Activated CD4-positive, alpha-beta T cell treated with anti-CD3 and anti-CD28 coated beads, Interleukin-2, amount 10 ng/mL, durations not matched to agents 7 days and 5 days (primary cell): ENCODE measurements at places on chromosomes 1 and 21.
A peak's percentile ranks its signal among the peaks of the same experiment; 100 is the strongest.

DNA sequence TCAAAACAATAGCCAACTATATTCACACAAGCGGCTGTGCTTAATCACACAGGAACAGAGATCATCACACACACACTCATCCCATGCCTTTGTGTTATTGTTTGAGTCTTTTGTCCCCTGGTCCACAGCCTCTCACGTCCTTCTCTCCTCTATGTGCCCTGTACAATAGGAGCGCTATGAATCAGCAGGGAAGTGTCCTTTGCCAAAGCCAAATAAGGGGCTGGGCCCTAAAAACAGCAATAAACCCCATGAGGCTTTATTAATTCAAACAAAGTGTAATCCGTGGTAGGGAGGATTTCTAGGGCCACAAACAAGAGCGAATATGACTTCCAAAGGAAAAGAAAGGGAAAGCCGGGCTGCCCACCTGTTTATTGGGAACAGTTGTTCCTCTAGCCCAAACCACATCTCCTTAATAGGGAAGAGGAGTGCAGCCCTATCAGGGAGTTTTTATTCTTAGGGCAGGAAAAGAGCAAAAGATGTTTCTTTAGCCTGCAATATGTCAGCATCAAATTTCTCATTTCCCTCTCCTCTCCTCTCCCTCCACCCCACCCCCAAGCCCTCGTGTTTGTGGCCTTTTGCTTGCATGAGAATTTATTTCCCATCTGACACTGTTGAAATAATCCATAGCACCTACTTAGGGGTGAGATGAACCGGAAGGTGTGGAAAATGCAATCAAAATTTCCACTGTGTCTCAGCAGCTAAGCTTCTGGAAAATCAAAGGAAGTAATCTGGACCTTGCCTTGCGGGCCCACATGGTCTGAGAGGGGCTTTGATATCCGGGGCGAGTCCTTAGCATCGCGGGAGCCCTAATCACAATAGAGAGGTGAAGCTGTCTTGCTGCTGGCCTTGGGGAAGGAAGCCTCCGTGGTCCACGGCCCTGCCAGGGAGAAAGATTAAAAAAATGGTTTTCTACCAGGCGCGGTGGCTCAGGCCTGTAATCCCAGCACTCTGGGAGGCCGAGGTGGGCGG, 45.3 kb upstream of the ITPKB start:
- DNase-seq: no peak

DNA sequence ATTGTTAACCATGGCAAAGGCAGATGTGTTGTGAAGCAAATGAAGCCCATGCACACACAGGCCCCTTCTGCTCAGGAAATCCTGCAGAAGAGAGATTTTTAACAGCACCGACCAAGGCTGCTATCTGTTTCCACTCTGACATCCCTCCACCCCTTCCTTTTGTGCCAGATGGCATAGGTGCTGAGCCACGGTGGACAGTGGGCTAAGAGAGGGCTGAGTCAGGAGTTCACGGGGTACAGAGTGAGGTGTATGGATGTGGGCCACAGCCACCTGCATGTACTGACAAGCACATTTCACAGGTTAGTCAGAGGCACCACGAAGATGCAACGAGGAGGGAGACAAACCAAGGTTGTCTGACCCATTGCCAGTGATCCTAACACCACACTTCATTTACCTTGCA, 9.5 kb downstream of the RSPH1 start:
- DNase-seq: no peak

- DNase-seq: no peak
These were observed 214.1 kb upstream of the NRIP1 start for GRCh38 chr21:15278851-15279250.

DNA sequence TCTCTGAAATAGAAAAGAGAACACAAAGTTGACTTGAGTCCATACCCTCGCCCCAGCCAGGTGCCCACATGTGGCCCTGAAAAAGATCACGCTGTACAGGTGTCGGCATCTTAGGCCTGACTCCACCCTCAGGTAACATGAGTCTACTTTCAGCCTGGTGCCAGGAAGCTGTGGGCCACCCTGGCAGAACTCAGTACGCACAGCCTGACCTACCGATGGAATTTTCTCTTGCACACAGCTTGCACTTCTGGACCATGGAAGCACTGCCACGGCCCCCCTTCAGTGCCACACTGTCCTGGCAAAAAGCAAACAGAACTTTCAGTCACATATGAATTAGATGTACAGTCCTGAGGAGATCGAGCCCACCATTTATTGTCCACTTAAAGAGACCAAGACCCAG, 2.2 kb downstream of the CZIB start:
- DNase-seq: no peak

GRCh38 chr21:33067457-33067856, 2.5 kb upstream of the OLIG1 start:
- DNase-seq: no peak

- DNase-seq: no peak
These were observed 576 bp downstream of the ZFP69 start for GRCh38 chr1:40477678-40478053.

GRCh38 chr1:158002022-158002630, 8.7 kb downstream of the KIRREL1 start:
- no peak for DNase-seq

DNA sequence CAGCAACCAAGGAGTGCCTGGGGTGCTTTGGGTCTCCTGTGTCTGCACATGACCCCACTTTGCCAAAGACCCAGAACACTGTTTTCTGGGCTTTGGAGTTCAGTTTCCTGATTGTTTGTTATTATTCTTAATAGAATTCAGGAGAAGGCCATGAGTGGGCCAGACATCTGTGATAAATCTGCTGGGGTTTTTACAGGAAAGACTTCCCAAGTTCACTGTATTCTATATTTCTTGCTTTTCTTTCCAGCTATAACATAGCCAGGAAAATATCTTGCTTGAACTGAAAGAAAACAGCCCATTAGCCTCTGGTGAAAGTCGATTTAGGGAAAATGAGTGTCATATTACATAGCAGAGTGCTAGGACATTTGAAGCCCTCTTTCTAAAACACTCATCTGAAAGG, 345.1 kb upstream of the USP24 start:
- DNase-seq: no peak

DNA sequence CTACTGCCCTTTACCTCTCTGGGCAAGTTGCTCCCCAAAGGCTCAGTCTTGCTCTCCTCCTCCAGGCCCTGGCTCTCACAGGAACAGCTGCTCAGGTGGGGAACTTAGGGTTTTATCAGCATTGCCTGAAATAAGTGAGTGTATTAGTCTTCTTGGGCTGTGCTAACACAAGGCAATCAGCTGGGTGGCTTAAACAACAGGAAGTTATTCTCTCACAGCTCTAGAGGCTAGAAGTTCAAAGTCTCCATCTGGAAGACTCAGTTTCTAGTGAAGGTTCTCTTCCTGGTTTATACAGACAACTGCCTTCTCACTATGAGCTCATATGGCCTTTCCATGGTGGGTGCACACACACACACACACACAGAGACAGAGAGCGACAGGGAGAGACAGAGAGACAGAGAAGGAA, 2.8 kb upstream of the CD1C start:
- no peak for DNase-seq

- peak; percentile 17 for DNase-seq
These were observed 6.7 kb upstream of the VSIG8 start for GRCh38 chr1:159869173-159869572.

DNA sequence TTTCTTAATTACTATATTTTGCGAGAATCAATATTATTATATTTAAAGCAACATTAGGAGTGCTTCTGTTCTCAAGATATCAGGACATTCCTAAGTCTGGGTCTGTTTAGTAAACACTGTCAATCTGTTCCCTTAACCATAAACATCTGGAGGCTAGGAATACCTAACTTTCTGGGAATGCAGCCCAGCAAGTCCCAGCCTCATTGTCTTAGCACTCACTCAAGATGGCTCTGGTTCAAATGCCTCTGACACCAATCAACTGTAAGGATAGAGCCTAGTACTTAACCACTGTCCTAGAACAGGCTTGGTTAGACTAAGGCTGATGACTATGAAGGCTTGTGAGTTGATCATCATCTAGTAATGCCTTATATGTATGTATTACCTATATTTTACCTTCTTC, 61.5 kb downstream of the TNN start:
- no peak for DNase-seq

- peak; percentile 36 for DNase-seq
These were observed 35.8 kb downstream of the GREM2 start for GRCh38 chr1:240575981-240576662.

- DNase-seq: peak; percentile 38
These were observed 55.3 kb downstream of the NME7 start for GRCh38 chr1:169312084-169312954.

DNA sequence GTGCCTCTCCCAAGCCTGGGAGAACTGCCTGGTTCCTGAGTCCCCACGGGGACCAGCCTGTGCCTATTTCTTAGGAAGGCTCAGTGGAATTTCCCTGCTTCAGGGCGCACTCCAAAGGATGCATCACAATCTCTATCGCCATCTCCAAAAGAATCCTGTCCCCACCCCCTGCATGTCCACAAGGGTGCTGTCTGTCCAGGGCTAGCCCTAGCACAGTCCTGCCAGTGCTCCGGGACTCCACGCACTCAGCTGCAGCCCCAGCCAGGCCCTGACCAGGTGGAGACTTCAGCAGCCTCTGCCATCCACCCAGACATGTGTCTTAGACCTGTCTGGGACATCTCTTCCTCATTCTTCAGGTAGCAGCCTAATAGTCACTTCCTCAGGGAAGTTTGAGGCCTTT, 199.7 kb downstream of the GRIK3 start:
- no peak for DNase-seq

GRCh38 chr1:234302354-234302962, 70.8 kb upstream of the COA6 start:
- no peak for DNase-seq

DNA sequence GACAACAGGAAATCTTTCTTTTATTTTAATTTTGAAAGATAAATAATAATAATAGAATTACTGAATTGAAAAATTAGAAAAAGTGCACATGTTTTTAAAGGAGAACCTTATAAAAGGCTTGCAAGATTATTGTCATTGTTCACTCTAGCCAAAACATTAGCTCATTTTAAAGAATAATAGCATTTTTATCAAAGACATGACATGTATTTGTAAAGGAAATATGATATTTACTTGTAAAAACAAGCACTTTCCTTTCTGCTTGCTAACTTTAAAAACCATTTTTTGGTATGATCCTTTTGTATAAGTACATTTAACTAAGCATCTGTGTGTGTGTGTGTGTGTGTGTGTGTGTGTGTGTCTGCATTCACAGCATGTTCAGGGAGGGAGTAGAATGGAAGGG, 156.3 kb upstream of the C1orf87 start:
- DNase-seq: no peak

DNA sequence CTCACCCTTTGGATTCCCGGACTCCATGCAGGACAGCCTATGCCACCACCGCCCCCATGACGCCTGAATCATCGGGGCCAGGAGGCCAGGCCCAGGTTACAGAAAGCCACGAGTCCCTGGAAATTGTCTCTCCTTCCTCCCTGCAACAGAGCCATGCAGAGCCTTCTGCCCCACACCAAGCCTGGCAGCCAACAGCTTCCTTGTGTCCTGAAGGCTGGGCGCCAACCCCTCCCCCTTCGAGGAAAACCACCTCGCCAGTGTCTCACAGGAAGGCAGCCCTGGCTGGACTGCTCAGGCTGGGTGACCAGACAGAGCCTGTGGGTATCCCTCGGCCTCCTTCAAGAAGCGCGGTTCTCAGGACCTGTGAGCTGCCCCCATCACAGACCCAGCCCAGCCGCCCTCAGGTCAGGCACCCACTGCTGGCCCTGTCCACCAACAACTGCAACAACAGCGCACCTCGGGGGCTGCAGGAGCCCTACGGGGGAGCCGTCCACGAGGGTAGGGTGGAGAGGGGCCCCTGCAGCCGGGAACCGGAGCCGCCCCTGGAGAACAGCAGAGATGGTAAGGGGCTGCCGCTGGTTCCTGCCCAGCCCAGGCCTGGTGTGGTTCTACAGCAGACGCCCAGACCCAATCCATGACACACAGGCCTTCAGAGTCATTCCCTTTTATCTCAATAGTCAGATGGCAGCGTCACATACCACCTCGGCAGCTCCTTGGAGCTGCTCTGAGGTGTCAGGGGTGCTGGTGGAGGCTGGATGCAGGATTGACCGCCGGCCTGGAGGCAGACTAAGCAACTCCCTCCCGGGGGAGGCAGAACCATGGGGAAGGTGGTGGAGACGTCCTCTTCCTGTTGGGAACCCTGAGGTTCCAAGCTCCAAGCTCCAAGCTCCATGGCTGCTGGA, 23.7 kb downstream of the KIAA1614 start:
- no peak for DNase-seq

DNA sequence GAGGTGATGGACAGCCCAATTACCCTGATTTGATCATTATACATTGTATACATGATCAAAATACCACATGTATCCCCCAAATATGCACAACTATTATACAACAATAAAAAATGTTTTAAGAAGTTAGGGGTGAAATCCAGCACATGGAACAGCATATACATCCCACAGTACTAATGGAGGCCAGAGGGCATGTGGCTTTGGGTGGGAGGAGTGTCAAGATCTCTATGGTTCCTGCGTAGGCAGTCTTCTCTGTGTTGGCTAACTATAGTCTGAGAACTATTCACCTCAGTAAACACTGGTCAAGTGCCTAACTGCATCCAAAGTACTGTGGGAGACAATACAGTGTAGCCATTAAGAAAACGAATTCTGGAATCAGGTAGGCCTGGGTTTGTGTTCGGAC, 74.1 kb downstream of the GADD45A start:
- no peak for DNase-seq

- DNase-seq: no peak
These were observed 46.4 kb downstream of the BEND5 start for GRCh38 chr1:48730164-48730910.

GRCh38 chr21:42630626-42631025, 22.8 kb upstream of the PDE9A start:
- DNase-seq: no peak

- peak; percentile 72 for DNase-seq
These were observed 7.7 kb upstream of the GPATCH4 start for GRCh38 chr1:156608981-156609380.

DNA sequence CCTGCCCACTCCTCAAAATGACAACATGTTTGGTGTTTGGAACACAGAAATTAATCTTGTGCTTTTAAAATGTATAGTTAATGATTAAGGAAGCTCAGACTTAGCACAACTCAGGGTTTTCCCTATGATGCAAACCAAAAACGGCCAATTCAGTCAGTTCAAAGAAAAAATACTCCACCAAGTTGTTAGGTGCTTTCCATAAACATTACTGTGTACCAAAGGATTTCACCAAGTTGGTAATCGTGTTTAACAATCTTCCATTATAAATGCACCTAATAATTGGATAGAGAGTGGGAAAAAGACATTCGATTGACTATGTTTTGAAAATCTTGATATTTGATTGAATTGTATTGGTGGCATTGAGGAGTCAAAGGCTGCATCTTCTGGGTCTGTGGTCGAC, 33.3 kb upstream of the DUSP10 start:
- DNase-seq: no peak
